ENCODE measurements at places on chromosomes 2 and 18. TPM values are rescaled to one million over a fixed set of nuclear protein-coding genes. Genes with fewer than 3 reads are reported as not detected.

DNA sequence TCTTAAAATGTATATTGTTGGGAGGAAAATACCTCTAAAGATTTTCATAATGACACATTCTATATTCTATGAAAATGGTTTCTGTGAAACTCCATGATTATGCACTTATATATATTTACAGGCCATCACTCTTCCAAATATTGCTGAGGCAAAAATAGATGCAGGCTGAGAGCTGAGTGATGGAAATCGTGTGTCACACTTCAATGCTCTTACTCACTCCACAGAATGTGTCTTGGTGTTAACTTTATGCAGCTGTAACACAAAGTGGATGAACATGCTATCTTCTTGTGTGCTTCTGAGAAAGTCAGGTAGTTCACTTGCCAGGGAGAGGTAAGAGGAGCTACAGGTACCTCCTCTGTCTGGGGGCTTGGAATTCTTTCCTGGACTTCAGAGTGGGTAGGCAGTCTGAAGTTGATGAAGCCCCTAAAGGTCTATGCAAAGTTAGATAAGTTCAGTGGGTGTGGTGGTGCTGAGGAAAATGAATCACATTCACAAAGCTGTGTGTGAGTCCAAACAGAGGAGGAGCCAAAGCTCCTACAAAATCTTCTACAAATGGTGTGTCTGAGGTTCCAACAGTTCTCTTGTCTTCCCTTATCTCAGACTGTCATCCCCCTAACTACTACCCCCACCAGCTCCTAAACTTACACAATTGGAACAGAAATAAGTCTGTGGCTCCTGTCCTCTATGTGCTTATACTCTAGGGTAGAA is 74.2 kb upstream of the ST6GAL2 start:
- ATAC-seq = no peak

DNA sequence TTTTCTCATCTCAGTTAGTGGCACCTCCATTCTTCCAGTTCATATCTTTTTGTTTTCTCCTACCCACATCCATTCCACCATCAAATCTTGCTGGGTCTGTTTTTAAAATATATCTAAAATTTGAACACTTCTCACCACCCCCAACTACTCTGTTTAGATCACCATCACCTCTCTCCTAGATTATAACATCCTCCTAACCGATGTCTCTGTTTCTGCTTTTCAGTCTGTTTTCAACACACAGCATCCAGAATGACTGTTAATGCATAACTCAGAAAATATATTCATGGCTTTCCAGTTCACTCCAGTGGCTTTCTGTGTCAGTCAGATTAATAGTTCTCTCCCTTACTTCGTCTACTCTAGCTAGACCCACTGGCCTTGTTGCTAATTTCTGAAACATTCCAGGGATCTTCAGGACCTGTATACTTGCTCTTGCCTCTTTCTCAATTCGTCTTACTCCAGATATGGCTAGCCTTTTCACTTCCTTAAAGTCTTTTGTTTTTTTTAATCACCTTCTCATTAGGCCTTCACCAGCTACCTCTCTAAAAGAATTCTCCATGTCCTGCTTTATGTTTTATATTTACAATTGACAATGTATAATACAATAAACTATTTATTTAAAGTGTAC is 105.3 kb downstream of the COMMD1 start:
- no peak for ATAC-seq

DNA sequence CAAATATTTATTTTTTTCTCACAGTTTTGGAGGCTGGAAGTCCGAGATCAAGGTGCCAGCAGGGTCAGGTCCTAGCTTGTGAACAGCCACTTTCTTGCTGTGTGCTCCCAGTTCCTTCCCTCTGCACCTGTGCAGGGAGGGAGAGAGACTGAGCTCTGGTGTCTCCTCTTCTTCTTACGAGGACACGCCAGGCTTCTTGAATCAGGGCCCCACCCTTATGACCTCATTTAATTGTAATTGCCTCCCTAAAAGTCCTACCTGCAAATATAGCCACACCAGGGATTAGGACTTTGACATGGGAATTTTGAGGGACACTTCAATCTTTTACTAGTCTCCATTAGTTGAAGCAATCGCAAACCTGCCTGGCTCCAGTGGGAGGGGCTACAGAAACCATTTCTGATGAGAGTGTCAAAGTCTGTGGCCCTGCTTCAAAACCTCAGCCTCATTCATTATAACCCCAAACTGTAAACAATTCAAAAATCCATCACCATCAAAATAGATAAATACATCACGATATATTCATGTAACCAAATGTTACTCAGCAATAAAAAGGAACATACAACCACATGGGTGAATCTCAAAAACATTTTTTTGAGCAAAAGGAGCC is 18.2 kb upstream of the SEH1L start:
- ATAC-seq = no peak

- ATAC-seq = no peak
These were observed 101.1 kb downstream of the TMEM17 start for GRCh38 chr2:62404913-62405312.

DNA sequence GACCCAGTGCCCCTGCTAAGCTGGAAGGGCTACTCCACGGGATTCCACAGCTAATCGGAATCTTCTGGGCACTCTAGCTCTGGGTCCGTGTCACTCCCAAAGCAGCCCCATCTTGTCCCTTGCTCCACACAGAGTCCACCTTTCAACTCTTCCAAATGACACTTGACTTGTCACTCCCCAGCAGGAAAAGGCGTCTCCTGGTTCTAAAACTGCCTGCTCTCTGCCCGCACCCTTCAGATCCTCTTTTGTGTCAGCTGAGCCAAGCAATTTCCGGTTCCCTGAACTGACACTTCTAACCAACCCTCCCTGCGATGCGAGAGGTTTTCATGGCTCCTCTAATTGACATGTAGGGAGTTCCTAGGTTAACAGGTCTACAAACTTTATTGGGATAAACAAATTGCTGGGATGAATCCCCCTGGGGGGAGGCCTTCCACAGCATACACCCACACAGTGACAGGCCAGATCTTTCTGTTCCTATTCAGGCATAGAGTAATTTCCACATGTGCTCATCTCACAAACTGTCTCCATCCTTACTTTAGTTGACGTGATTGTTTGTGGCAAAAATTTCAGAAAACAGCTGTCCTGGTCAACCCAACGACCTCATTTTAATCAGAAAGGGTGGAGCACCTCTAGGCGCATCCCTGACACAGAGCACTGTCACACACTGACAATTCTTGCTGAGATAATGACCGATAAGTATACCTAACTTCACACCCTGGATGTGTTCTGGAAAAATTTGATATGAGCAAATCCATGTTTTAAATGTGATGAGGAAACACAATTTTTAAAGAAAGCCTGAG is 104.9 kb downstream of the RBMS1 start:
- ATAC-seq = peak; percentile 44

GRCh38 chr2:24833821-24834732 is 40.9 kb downstream of the CENPO start:
- peak; percentile 20 for ATAC-seq

DNA sequence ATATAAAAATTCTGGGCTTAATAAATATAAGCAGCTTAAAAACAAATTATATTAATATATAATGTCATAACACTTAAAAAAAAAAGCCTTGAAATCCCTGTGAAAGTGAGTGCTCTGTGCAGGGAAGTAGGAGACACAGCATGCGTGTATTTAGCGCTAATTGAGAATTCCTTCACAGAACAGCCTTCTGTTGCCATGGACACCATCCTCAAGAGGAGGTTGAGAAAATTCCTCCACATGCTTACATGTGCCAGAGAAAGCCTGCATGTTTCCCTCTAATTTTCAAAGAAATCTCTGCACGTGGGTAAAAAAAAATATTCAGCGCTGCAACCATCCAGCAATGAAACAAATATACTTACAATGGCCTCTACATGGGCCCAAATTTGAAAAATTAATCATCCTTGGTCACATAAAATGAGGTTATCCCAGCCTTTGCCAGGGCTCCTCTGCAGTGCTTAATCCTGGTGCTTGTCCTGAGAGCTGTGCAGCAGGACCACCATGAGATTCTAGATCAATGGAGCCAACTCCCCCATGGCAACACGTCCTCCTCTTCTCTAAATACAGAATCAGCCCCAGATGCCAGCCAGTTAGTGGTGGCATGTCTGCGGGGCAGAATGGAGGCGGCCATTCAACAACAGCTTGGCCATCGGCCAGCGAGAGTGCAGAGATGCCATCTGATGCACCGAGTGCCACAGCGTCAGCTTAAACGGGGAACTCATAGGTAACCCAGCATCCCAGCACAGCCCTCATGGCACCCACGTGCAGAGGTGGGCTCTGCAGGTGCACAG is 228.0 kb downstream of the MYT1L start:
- ATAC-seq = no peak

DNA sequence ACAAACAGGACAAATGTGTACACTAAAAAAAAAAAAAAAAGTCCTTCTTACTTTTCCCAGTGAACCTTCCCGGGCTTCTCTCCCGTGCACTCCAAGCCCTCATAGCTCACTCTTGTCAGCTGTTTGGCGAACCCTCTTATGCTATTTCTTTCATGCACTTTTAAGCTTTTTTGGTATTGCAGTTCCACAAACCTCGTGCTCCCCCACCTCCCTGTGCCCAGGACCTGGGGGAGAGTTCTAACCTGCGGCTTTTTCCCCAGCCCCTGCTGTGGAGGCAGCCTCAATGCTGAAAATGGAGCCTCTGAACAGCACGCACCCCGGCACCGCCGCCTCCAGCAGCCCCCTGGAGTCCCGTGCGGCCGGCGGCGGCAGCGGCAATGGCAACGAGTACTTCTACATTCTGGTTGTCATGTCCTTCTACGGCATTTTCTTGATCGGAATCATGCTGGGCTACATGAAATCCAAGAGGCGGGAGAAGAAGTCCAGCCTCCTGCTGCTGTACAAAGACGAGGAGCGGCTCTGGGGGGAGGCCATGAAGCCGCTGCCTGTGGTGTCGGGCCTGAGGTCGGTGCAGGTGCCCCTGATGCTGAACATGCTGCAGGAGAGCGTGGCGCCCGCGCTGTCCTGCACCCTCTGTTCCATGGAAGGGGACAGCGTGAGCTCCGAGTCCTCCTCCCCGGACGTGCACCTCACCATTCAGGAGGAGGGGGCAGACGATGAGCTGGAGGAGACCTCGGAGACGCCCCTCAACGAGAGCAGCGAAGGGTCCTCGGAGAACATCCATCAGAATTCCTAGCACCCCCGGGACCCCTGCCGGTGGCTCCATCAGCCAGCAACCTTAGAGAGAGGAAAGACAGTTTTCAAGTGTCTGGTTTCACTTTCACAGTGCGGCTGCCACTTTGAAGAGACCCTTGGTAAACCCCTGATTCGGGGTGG is 826 bp downstream of the KCNE4 start:
- no peak for ATAC-seq

DNA sequence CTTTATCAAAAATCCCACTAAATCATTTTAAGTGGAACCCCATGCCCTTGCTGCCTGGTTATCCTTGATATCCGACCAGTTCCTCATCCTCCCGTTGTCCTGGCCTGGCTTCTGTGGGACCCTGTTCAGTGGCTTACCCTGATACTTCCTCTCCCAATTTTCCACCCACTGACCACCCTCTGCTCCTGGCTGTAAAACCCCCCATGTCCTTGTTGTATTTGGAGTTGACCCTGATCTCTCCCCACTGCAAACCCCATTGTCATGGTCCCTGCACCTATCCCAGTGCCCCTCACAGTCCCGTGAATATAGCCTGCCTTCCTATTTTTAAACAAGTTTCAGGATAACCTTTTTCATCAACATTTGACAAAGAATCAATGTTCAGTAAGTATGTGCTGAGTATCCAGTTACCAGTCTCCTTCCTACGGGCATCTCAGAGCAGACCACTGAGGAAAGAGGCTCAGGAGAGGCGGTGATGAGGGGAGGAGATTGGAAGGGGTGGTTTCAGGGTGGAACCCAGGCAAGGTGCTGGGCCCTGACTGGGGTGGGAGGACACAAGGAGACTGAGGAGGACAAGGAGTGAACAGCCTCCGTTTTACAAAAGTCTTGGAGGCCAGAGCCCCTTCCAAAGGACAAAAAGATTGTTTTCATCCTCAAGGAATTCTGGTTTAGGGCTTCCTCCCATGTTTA is 131.8 kb downstream of the PXDN start:
- ATAC-seq = no peak

GRCh38 chr2:20745924-20746555 is 76.9 kb downstream of the LDAH start:
- ATAC-seq = no peak

DNA sequence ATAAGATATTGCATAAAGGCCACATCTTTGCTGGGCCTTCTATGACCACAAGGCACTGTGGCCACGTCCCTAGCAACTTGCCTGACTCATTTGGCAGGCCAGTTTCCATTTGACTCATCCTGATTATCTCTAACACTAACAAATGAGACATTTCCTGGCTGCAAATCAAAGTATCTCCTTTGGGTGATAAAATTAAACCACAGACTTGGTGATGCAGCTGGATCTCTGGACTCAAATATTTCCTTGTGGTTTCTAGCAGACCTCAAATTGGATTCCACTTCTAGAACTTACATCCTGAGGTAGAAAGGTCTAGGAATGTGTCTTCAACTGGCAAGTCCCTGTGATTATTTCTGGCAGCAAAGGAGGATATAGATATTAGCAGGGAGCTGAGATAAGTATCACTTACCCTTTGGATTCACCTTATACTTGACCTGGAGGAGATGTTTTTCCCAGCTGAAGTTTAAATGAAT is 167.9 kb upstream of the NXPH2 start:
- ATAC-seq = no peak

DNA sequence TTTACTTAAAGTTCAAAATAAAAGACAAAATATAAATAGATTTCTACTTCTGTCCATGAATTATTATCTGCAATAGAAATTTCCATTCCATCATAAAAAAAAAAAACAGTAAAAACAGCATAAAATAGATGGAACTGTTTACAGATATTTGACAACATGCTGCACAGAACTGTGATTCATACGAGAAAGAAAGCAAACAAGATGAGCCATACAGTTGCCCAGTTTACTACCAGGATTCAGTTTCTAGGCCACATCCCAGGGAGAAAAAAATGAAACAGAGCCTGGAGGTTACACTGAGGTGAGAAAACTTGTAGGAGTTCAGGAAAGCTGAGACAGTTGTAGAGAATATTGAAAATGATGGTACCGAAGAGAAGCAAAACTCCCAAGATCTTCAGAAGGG is 1426.9 kb upstream of the ACVR2A start:
- no peak for ATAC-seq

GRCh38 chr2:10266133-10266620 is 36.5 kb upstream of the HPCAL1 start:
- no peak for ATAC-seq

- no peak for ATAC-seq
These were observed 164.3 kb downstream of the TRABD2A start for GRCh38 chr2:84716564-84716963.

DNA sequence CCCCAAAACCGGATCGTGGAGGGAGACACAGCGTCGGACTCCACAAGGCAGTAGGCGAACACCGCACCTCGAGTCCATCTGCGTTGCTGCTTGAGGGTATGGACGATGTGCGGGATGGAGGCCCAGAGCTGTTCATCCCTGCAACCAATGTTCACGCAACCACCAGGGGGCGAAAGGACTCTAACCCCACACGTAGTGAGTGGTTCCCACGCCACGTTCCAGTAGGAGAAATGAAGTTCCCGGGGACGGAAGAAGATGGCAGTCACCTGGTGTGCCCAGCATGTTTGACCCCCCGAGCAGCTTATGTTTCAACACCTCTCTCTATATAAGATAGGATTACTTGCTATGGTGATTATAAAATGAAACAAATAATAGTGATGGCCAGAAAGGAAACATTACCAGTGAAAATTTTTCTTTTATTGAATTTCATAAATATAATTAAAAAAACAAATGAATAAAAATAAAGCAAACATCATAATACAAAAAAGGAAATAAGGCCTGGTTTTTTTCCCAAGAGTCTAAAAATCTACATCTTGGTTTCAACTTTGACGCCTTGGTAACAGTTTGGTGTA is 184.3 kb downstream of the SH3BP4 start:
- peak; percentile 94 for ATAC-seq

- no peak for ATAC-seq
These were observed 30.4 kb downstream of the TOGARAM2 start for GRCh38 chr2:29011418-29012060.

MATN3 gene
- 0.48 TPM for total RNA-seq

LRP1B gene
- total RNA-seq = 18.4 TPM

CRYGD gene
- total RNA-seq = not detected

Measured in motor neuron (in vitro differentiated cells).